ENCODE measurements at places on chromosomes 2 and 18.
A peak's percentile ranks its signal among the peaks of the same experiment; 100 is the strongest.

- no peak for DNase-seq
These were observed 78.1 kb upstream of the LAPTM4A start for GRCh38 chr2:20129331-20130159.

DNA sequence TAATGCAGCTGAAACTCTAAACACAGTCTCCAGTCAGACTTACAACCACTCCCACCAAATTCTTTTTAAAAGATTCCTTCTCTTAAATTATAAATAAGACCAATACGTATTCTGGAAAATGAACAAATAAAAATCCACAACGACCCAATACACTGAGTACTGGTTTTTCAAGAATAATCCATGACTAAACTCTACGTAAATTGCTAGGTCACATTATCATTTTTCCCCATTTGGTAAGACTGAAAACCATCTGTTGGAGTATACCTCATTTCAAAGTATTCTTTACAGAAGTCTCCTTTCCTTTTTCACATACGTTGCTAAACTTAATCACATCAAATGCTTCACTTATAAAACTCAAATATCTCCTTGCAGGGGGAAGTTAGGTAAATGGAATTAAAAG is 6.0 kb downstream of the ZNF516 start:
- no peak for DNase-seq

GRCh38 chr2:127067620-127068350 is 39.2 kb downstream of the BIN1 start:
- peak; percentile 69 for DNase-seq

DNA sequence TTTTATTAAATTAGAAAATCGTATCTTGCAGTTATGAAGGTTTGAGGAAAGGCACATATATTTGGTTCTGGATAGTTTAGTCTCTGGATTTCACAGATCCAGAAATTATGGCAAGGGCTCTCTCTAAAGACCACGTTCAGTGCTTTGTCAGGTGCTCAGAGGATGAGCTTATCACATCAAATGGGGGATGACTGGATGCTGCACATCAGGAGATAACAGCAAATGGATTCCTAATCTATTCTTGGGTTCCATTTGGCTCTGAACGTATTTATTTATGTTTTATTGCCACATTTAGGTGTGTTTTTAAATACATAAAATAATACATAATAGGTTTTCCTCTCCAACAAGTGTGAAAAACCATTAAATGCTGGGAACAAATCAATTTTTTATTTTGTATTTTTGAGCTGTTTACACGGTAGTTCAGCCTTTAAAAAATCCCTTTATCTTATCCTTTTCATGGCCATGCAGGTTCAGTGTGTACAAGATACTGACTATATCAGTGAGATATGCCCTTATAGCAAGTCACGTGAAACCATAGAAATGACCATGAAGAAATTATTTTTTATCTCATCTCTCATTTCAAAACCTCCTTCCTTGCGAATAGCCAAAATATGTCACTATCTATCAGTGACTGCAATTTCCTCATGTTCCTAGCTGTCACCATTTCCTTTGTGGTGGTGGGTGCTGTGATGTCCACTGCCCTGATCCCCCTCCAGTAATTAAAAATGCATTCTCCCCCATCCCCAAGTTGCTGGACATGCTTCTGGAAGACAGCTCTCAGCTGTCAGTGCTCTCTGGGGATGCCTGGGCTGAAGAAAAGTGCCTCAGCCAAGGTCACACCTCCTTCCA is 25.9 kb upstream of the CXCR4 start:
- no peak for DNase-seq

DNA sequence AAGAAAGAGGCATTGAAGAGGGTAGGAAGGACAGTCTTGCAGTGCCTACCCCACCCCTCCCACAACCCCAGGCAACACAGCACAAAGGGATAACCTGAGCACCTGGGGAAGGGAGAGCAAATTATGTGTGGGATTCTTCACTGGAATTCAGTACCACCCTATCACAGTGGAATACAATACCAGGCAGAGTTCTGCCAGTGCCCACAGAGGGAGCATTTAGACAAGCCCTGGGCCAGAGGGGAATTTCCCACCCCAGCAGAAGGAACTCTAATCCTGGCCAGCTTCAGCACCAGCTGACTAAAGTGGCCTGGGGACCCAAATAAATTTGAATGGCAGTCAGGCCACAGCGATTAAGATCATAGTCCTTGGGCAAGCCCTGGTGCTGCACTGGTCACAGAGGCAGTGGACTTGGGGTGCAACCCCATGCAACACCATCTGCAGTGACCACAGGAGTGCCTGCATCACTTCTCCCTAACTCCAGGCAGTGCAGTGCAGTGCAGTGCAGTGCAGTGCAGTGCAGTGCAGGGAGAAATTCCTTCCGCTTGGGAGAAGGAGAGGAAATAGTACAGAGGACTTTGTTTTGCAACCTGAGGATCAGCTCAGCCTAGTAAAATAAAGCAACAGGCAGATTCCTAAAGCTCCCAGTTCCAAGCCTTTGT is 147.8 kb upstream of the SRD5A2 start:
- no peak for DNase-seq

GRCh38 chr2:186302263-186302662 is 183.8 kb upstream of the ZC3H15 start:
- no peak for DNase-seq

GRCh38 chr2:51795248-51795888 is 763.4 kb upstream of the NRXN1 start:
- peak; percentile 58 for DNase-seq

- DNase-seq = no peak
These were observed 134.1 kb upstream of the EPAS1 start for GRCh38 chr2:46163098-46163430.

DNA sequence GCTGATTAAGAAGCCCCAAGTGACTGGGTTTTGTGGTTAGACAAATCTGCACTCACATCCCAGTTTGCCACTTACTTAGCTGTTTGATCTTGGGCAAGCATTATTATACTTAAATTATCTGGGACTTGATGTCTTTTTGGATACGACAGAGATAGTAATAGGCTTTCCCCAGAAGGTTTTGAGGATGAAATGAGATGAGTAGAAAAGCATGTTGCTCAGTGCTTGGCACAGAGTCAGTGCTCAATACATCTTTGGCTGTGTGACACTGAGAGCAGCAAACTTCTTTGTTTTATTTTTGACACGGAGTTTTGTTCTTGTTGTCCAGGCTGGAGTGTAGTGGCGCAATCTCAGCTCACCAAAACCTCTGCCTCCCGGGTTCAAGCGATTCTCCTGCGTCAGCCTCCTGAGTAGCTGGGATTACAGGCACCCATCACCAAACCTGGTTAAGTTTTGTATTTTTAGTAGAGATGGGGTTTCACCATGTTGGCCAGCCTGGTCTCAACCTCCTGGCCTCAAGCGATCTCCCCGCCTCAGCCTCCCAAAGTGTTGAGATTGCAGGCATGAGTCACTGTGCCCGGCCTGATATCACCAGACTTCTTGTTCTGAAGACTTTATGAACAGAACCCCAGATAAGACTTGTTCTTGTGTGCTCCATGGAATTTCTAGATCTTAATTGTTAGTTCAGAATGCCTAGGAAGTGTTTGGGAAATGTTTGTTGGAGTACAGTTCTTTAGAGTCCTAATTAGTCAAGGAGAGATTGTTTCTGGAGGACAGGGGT is 521.2 kb downstream of the SLC4A3 start:
- no peak for DNase-seq
